DMS153 (cell line): ENCODE measurements at places on chromosomes 12 and 14.
A peak's percentile ranks its signal among the peaks of the same experiment; 100 is the strongest.

DNA sequence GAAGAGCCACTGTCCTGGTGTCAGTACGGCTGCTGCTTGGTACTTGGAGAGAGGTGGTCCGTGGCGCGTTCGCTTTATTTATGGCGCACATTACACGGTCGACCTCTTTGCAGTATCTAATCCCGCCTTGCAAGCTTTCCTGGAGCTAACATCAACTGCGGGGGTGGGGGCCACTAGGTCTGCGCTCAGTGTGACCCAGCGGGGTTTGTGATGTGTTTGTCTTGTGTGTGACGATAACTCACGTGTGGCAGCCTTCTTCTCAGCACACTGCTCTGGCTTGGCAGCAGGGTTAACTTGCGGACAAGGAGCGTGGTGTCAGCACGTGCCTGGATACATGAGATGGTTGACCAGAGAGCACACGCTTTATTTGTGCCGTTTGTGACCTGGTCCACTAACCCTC, 122.2 kb upstream of the RTL1 start:
- no peak for DNase-seq

- no peak for DNase-seq
Observed at GRCh38 chr12:128844031-128844635, 9.1 kb upstream of the GLT1D1 start.

GRCh38 chr12:11826574-11826973, 177.1 kb downstream of the ETV6 start:
- DNase-seq, result no peak

- DNase-seq, result no peak
Observed at GRCh38 chr12:114967151-114967550, 283.2 kb upstream of the TBX3 start.

GRCh38 chr12:95017482-95017881, 14.0 kb upstream of the NDUFA12 start:
- no peak for DNase-seq

- no peak for DNase-seq
Observed at GRCh38 chr14:85501751-85502150, 28.2 kb upstream of the FLRT2 start.

DNA sequence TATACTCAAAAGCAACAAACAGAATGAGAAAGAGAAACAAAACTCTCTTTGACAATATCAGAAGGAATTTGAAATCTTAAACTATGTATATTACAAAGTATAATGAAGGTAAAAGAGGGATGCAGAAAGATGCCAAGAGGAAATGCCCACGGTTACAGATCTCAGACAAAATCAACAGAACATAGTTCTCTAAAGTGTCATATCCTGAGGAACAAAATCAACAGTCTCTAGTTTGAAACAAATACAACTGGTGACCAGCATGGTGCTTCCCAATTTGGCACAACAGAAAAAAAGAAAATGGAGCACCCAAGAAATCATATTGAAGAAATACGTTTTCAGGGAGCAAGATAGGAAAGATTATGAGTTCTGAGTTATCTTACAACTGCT, 116.5 kb downstream of the METTL25 start:
- DNase-seq, result no peak

DNA sequence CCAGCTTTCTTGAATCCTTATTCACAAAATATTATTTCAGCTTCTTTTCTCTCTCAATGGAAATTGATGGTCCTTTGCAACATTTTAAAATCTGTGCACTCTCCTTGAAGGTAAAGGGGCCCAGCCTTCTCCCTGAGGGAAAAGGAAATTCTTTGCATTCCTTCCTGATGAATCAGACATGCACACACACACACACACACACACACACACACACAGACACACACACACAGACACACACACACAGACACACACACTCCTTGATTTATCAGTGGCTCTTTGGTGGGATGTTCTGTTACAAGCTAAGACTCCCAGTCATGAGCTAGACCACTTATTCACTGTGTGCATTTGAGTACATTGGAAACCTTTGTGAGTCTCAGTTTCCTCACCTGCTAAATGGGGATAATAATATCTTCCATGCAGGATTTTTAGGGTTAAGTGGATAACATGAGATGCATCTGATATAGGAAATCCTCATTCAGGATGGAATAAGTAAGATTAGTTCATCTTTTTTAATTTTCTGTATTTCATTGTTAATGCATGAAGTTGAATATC, 45.1 kb upstream of the HMGA2 start:
- DNase-seq, result no peak

DNA sequence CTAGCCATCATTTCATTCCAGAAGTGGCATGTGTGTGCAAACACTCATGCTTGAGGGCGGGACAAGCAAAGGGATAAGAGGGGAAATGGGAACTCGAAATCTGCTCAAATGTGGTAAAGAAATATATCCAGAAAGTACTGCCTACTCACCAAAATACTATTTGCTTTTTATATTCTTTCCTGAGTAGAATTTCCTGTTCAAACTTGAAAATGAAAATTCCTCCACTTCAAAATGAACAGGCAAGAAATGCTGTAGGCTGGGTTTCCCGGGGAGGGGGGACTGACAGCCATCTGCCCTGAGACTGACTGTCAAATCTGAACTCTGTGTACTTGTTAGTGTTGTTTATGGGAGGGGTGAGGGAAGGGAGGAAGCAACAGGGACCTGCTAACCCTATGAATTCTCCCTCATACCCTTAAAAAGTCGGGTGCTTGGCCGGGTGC, 34.6 kb downstream of the NTF3 start:
- DNase-seq, result no peak

DNA sequence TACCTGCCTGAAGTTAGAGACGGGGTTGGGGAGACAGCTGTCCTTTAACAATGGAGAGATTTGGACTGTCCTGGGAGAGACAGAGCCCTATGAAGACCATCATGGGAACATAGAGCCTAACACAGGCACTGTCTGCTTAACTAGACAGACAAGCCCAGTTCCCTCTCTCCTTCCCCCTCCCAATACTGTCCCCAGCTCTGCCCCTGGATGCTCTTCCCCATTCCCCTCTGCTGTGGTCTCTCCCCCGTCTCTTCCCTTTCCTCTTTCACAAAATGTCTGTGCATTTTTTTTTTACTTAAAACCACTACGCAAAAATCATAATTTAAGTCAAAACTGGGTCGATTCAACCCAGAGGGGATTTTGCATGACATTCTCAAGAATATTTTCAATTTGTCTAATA, 232.9 kb downstream of the CHST11 start:
- DNase-seq, result no peak

- DNase-seq, result no peak
Observed at GRCh38 chr12:66405395-66405794, 103.1 kb downstream of the HELB start.

GRCh38 chr12:120688527-120689071, 1.6 kb downstream of the MLEC start:
- DNase-seq, result no peak

- DNase-seq, result no peak
Observed at GRCh38 chr14:91847693-91848092, 19.6 kb downstream of the TC2N start.

DNA sequence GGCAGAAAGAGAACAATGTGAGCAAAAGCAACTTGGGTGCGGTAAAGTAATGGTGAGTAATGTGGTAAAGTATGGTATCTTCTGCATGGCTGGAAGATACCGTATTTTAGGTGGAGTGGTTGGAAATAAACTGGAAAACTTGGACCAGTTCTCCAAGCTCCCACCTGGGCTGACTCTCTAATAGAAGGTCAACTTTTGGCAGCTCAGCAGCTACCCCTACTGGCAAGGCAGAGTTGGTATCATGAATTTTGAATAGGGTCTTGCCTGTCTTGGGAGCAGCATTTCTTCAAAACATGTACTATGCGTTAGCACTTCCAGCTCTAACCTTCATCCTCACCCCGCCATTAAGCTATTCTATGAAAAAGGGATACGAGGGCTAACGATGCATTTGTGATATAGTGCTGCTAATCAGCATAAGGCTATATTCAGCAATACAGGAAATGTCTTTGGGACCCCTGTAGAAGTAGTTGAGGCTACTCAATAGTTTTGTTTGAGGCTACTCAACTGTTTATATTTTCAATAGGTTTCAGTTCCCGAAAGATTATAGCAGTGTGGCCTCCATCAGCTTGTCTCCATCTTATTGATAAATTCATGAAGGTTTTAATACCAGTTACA, 276.3 kb upstream of the FAR2 start:
- DNase-seq, result peak; percentile 28

DNA sequence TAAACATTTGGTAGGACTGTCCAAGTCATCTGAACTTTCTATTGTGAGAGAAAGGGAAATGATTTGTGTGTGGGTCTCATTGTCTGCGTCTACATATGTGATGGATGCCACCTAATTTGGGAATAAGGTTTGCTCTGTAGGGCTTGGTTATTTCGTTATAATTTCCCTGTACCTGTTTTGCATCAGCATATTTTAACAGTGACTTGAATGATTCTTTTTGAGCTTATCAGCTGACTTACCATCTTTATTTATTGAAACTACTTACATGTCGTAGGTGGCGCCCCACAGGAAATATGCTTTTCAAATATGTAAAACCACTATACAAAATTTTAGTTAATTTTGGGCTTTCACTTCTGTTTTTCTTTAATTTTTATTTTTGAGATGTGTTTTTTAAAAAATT, 56.5 kb upstream of the BCAT1 start:
- DNase-seq, result no peak

DNA sequence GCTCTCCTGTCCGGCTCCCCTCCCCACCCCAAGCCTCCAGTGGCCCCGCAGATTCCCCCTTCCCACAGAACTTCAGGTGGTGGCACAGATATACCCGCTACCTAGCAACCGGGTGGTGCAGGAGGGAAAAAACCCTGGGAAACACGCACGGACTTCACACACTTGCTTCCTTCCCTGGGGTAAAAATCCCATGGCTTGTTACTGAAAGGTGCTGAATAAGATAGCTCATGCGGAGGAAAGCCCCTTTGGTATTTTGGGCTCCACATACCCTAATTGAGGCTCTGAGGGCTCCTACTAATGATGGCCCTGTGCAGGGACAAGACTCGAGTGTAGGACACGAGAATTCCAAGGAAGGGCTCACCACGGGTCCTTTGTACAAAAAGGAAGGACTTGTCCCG, 869 bp upstream of the RIMBP2 start:
- DNase-seq, result no peak

DNA sequence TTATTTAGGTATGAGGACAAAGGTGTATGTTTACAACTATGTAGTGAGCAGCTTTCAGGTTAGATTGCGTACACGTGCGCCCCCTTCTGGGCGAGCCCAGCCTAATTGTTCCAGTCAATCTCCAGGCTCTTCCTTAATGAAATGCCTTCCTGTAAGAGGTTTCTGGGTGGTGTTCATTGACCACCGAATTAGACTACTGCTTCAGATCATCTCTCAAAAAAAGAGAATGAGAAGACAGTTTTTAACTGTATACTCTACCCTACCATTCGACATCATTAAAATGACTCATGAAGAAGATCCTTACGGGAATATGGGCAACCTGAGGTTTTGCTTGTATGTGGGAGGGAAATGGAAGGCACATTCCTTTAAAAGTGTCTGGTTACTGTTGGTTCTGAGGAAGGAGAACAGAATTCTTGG, 2.1 kb downstream of the LUM start:
- DNase-seq, result no peak

GRCh38 chr14:85316701-85317410, 213.1 kb upstream of the FLRT2 start:
- DNase-seq, result no peak

- no peak for DNase-seq
Observed at GRCh38 chr14:78951602-78952001, 781.4 kb downstream of the NRXN3 start.

- DNase-seq, result no peak
Observed at GRCh38 chr12:123145211-123145610, 5.7 kb downstream of the PITPNM2 start.

DNA sequence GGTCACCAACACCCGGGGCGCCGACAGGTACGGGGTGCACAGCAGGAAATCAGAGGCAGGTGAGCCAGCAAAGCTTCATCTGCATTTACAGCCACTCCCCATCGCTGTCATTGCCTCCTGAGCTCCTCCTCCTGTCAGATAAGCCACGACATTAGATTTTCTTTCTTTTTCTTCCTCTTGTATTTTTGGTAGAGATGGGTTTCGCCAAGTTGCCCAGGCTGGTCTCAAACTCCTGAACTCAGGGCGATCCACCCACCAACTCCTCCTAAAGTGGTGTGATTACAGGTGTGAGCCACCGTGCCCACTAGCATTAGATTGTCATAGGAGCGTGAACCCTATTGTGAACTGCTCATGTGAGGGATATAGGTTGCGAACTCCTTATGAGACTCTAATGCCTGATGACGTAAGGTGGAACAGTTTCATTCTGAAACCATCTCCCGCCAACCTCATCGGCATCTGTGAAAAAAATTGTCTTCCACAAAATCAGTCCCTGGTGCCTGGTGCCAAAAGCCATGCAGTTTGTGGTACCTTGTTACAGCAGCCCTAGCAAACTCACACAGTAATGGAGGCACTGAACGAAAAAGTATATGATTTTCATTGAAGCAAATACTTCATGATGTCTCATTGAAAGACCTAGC, 1.5 kb downstream of the STYK1 start:
- DNase-seq, result no peak

DNA sequence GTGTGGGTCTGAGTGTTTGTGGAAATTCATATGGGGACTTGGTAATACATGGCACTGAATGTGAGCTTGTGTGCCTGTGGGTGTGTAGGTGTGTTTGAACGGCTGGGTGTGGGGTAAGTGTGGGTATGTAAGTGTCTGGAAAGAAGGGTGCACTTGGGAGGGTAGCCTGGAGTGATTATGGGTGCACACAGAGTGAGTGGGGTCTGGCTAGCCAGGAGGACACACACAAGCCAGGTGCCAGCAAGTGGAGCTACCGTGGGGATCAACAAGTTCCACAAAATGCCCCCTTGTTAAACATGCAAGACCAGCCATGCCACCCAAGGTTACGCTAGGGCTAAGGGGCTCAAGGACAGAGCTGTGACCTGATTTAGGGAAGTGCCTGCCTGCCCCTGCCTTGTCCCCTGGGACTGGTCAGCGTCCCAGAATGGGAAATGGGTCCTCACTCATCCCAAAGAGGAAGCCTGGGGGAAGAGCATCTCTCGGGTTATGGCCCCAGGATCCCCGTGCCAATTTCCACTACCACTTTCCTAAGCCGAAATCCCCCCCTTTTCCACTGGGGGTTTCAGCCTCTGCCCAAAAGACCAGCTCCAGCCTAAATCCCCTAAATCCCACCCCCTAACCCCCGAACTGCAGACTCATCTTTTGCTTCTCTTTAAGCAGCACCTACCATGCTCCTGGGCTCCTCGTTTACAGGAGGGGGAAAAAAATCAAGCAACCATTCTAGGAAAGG, 118.6 kb downstream of the DICER1 start:
- no peak for DNase-seq

GRCh38 chr12:44497044-44497443, 379.1 kb downstream of the NELL2 start:
- DNase-seq, result no peak

DNA sequence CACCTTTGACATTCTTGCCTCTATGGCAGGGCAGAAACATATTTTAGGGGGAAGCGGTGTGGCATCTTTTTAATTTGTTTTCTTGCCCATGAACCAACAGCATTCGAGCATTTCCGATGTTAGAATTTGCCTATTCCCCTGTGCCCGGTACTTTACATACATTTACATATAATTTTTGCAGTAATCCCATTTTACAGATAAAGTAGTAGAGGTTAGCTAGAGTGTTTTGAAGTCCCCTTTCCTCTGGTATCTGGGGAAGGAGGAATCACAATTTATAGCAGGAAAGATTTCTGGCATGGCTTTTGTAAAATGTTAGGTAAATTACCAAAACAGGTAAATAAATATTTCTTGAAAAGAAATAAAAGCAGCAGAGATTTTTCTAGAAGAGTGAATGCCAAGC, 1.6 kb downstream of the BORCS5 start:
- DNase-seq, result no peak

- DNase-seq, result no peak
Observed at GRCh38 chr14:54114941-54115340, 158.3 kb upstream of the BMP4 start.

GRCh38 chr14:65472189-65472588, 59.7 kb downstream of the FUT8 start:
- peak; percentile 12 for DNase-seq
